Activated CD8-positive, alpha-beta memory T cell treated with anti-CD3 and anti-CD28 coated beads, Interleukin-2, amount 50 U/mL, for 4 hours (primary cell): ENCODE measurements at places on chromosomes 1 and 21.

GRCh38 chr1:64886877-64887276 lies 79.5 kb downstream of the JAK1 start:
- no peak for DNase-seq

DNA sequence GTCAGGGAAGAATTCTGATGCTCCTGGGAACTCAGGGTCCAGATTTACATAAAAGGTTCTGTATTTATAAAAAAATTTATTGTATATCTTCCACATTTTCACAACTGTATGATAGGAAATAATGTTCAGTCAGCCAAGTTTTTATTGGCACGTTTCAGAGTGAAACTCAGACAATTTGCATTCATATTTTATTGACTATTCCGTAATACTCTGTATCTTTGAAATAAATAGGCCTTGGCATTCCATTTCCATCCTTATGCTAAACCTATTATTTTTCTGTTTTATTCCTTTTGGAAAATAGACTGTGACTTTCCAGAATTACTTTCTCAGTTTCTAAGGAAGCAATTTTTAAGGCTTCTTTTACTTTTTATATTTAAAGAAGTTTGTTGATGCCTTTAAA lies 329.0 kb downstream of the OLFM3 start:
- DNase-seq, result no peak

- no peak for DNase-seq
Measured at GRCh38 chr1:62595647-62596046, 1.7 kb upstream of the ANGPTL3 start.

GRCh38 chr21:43781846-43782245 lies 5.7 kb upstream of the CSTB start:
- DNase-seq, result no peak

- no peak for DNase-seq
Measured at GRCh38 chr1:166354406-166354805, 187.6 kb upstream of the FAM78B start.

- DNase-seq, result no peak
Measured at GRCh38 chr1:211329764-211330201, 3.1 kb downstream of the TRAF5 start.

DNA sequence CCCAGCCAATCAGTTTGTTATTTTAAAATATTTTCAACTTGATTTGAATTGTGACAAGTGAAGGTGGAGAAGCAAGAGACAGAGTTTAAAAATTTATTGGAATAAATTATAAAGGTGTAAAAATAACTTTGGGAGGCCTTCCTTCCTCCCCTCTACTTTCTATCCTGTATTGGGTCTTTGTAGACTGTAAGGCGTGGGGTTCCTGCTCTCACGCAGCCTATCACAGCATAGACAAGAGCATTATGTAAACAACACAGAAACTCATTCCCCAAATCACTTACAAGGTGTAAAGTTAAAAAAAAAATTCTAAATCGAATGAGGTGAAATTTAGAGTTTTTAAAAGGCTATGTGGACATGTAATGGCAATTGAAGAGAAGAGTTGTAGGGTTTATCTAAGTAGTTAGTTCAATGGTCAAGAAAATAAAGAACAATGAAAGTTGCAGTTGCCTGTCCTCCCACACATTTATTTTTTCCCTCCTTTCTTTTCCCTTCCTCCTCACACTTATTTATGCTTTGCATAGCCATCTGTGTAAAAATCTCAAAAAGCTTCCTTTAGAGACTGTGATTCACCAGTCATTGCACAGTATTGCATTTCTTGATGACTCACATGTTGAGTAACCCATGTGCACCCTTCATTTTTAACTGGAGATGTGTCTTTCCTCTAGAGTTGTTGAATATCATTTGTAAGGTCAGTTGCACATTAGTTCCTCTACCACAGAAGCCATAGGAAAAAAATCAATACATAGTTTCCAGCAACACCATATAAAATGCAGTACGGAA lies 242.2 kb downstream of the PTPRC start:
- no peak for DNase-seq

- DNase-seq, result no peak
Measured at GRCh38 chr1:167551362-167551761, 2.2 kb downstream of the CREG1 start.
